ENCODE measurements at places on chromosomes 13 and 19.

DNA sequence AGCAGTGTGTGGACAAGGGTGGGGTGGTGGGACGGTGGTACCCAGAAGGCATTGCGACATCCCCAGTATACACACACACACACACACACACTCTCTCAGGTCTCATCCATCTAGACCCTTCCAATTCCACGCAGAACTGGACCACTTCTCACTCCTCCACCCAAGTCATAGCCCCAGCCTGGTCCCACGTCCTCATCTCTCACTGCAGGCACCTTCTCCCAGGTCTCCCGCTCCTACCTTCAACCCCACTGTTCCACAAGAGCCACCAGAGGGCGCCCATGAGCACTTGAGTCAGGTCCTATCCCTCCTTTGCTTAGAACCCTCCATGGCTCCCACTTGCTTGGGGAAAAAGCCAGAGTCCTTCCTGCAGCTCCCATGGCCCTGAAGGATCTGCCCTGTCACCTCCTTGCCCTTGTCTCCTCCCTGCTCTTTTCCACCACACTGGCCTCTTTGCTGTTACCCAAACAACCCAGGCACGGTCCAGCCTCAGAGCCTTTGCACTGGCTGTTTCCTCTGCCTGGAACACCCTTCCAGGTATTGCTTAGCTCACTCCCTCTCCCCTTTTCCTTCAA, 62.6 kb downstream of the IER2 start:
- DNase-seq = no peak

GRCh38 chr19:7545904-7546303, 10.4 kb downstream of the PNPLA6 start:
- DNase-seq = no peak

DNA sequence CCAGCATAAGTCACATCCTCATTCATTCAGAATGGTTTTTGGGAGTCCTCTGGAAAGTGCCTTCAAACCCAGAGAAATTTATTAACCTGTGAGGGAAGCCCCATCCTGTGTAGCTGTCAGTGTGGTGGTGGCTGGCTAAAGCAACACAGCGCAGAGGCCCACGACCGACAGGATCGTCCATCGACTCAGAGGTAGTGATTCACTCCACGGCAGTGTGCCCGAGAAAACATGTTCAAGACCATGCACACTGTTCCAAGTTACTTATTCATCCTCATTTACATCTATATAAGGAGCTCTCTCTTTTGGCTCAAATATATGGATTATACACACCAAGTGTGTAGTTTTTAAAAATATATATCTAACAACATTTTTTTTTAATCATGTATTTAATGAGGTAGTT, 96.3 kb upstream of the SLC15A1 start:
- DNase-seq = no peak

DNA sequence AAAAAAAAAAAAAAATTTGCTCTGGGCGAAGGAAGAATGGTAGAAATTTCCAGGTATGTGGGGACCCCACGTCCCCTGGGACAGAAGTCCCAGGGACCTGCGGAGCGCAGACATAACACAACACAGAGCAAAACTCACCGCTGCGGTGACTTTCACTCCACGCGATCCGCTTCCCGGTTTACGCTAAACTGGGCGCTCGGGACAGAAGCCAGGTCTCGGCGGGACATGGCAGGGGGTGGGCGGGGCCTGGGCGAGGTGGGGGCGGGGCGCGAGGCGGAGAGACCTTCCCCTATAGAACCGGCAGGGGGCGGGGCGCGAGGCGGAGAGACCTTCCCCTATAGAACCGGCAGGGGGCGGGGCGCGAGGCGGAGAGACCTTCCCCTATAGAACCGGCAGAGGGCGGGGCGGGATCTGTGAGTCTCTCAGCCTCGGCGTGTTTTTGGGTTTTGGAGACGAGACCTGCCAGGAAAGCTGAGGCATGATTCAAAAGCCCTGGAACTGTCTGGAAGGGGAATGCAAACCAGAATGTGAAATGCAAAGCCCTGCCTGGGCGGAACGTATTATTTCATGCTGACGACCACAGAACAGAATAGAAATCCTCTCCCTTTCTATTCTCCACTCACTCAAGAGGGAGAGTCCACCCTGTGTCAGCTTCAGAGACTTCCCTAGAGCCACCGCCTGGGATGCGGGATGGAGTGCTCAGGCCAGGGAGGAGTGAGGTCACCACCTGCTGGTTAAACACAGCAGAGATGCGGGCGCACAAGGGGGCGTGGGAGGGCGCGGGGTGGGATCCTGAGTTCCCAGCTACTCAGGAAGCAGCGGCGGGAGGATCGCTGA, 20.2 kb upstream of the ERVV-1 start:
- no peak for DNase-seq

GRCh38 chr19:40219721-40220276, 1.6 kb upstream of the TTC9B start:
- DNase-seq = no peak

DNA sequence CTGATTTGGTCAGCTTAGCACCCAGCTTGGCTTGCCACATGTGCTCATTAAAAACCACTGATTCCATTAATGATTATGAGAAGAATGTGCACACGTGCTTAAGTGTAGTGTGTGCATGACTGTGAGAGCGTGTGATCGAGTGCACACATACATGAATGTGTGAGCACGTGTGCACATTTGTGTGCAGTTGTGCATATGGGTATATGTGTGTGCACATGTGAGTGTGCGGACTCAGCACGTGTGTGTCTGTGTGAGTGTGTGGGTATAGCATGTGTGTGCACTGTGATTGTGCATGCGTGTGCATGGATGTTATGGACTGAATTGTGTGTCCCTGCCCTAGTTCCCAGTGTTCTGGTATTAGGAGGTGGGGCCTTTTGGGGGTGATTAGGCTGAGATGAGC, 202.1 kb upstream of the ZNF536 start:
- DNase-seq = no peak

- no peak for DNase-seq
These were observed 986.0 kb upstream of the SPRY2 start for GRCh38 chr13:81326913-81327312.

- DNase-seq = peak; percentile 56
These were observed 10.5 kb upstream of the TINCR start for GRCh38 chr19:5578097-5578846.
